ENCODE measurements at places on chromosomes 2 and 18. TPM values are rescaled to one million over a fixed set of nuclear protein-coding genes. Genes with fewer than 3 reads are reported as not detected.

TRAF3IP1 gene
- total RNA-seq: 3.6 TPM

IL1A gene
- total RNA-seq: not detected

NT5C1B gene
- not detected for total RNA-seq

HRH4 gene
- not detected for total RNA-seq

HOXD10 gene
- total RNA-seq: not detected

SULT1C4 gene
- not detected for total RNA-seq

PLA2R1 gene
- 9.3 TPM for total RNA-seq

ST8SIA5 gene
- total RNA-seq: not detected

MOCOS gene
- 6.2 TPM for total RNA-seq

FOXD4L1 gene
- total RNA-seq: not detected

DNA sequence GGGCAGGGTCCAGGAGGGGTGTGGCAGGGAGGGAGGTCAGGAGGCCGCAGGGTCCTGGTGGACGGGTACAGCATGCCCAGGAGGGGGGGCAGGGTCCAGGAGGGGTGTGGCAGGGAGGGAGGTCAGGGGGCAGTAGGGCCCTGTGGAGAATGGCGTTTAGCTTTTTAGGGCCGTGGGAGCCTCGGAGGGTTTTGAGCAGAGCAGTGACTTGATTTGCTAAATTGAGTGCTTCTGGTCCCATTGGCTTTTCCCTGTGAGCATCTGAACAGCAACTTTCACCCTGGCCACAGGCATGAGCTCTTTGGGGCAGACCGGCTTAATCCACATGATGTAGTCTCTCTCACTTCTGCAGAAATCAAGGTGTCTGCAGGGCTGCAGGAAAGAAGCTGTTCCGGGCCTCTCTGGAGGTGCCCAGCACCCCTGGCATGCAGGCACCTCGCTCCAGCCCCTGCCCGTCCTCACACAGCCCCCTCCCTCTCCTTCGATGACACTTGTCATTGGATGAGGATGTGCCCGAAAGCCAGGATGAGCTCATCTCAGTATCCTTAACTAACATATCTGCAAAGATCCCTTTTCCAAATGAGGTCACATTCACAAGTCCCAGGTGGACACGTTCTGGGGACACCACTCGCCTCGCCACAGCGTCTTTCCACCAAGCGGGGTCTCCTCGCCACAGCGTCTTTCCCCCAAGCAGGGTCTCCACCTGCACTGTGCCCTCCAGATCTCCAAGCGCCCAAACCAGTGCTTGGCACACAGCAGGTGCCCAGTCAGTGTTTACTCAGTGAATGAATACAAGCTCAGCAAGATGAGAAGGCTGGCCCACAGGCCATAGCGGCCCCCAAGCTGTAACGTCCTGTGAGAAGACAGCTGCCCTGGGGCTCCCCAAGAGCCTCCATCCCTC, 94.0 kb downstream of the NDUFA10 start:
- no peak for DNase-seq

- no peak for DNase-seq
Measured at GRCh38 chr2:88321449-88322248, 130.8 kb downstream of the FOXI3 start.

- DNase-seq: no peak
Measured at GRCh38 chr18:59691996-59692395, 5.2 kb downstream of the CCBE1 start.

- DNase-seq: no peak
Measured at GRCh38 chr18:76484749-76485387, 10.2 kb downstream of the ZNF516 start.

GRCh38 chr2:86417961-86418360, 23.2 kb upstream of the KDM3A start:
- no peak for DNase-seq

DNA sequence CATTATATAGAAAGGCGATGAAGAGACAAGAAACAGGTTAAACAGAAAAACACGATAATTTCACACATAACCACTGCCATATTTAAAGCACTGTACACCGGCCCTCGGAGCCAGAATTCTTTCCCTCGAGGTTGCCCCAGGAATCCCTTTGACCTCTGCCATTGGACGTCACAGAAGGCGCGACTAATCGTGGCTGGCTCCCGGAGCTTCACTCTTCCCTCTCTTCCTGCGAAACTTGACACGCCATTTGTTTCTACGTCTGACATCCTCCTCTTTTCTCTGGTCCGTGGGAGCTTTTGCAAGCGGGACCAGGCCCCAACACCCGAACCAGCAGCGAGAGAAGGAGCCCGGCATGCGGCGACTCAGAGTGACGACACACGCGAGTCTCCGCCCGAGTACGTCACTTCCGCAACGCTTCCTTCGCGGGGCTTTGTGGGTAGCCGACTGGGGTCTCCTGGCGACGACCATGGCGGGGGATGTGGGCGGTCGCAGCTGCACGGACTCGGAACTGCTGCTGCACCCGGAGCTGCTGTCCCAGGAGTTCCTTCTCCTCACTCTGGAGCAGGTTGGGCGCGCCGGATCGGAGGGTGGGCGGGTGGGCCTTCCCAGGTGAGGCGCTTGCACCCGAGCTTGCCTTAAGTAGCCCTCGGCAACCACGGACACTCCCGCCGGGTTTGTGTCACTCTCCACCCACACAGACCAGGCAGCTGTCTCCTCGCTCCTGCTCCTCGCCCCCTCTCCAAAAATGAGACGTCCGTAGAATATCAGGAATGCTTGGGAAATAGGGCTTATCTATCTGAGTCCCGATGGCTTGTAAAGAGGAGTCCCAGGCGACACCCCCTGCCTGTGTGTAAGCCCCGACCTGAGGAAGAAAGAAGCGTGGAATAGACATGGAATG, at the start of gene C2orf49:
Gene C2orf49, plus strand, starts transcription at position 419 of the 898 bp plus-strand sequence. Its CDS starts 48 bp downstream, at position 467.
- DNase-seq: peak; percentile 89

DNA sequence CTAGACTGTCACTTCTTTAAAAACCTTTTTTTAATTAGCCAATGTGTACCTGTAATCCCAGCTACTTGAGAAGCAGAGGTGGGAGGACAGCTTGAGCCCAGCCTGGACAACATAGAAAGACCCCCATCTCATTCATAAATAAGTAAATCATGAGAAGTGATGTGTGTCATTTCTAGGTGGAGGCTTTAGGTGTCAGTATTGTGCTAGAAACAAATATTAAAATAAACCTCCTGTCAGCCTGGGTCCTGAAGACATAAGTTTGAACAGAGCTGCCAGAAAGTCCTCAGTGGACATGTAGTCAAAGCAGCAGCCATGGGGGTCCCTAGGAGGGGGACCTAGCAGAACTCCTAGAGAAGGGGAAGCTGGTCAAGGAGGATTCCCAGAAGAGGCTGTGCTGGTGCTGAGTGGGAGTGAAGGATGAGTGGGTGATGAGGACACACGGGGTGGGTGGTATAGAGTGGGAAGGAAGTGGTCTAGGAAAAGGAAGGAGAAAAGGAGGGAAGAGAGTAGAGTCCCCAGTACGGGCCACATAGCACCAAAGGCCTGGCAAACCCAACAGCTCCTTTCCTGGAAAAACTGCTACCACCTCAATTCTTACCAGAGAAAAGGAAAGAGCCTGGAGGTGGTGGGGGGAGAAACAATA, 316.6 kb upstream of the NCKAP5 start:
- DNase-seq: no peak

- no peak for DNase-seq
Measured at GRCh38 chr2:109197491-109198418, 68.8 kb downstream of the SH3RF3 start.

DNA sequence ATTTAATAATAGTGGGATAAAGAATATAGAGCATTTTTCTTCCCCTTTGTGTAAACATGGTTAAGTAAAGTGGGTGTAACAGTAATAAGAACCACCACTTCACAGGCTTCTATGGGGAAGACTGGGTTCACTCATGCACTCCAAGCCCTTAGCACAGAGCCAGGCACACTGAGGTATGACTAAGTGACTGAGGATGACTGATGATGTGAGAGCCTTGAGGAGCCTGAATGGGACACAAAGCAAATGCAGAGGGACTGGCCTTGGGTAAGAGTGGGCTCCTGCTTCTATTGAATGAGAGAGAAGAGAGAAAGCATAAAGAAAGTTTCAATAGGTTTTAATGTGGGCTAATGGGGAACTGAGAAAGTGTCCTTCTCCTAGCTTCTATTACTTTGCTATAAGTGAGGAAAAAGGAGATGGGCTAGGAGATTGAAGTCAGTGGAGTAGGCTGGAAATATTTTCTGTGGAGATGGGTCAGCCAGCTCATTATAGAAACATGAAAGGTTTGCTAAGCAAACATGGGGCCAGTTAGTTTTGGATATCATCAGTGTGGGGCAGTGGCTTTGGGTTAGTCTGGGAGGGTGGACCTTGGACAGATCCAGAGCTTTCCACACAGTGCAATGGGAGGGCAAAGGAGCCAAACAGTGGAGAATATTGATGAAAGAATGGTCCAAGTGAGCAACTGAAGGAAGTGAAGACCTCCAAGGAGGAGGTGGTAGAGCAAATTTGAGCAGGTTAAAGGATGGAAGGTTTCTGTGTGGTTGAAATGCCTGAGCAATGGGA, 20.6 kb downstream of the IL1F10 start:
- DNase-seq: no peak

DNA sequence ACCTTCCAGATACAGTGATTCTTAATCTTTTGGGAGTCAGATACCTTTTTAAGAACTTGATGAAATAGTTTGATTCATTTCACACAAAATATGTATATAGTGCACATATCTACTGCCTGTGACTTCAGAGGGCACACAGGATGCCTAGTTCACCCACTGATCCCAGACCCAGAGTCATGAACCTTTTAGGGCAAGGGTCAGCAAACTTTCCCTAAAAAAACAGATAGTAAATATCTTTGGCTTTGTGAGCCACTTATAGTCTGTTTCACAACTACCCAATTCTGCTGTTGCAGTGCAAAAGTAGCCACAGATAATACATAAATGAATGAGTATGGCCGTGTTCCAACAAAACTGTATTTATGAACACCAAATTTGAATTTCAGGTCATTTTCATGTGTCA, 124.9 kb downstream of the ANKRD44 start:
- DNase-seq: no peak

GRCh38 chr2:21792571-21792970, 668.8 kb downstream of the TDRD15 start:
- no peak for DNase-seq

- no peak for DNase-seq
Measured at GRCh38 chr2:179022685-179023084, 27.3 kb downstream of the CCDC141 start.

DNA sequence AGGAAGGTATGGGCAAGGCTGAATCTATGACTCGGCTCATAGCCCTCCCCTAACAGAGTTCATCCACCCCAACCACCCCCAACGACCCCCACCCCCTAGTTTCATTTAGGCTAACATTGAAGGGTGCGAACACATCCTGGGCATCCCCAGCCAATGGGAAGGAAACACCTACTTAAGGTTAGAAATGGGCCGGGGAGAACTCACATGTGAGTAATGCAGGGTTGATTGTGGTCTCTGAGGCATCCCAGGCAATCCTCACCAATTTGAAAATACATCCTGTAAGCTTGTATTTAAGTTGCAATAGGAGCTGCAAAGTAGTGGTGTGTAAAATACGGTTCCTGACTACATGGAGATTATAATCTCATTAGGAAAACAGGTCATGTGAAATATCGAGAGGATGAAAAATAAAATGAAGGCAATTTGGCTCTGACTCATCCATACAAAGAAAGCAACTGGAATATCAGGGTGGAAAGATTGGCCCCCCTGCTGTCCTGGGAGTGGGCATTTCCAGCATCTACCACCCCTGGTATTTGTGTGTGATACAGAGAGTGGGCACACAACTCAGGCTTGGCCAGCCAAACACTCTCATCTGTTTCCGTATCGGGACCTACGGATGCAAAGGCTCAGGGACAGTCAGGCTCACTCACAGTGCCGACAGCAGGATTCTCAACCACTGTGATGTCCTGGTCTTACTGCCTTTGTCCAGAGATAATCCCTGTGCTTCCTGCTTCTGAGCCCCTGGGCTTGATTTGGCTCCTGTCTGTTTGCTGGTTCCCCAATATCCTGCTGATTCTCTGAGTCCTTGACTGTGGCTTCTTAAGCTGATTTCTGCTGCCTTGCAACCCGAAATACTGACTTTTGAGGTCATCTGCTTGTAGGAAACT, 90.0 kb upstream of the NCKAP5 start:
- no peak for DNase-seq

GRCh38 chr2:124250433-124250832, 225.3 kb downstream of the CNTNAP5 start:
- DNase-seq: no peak

DNA sequence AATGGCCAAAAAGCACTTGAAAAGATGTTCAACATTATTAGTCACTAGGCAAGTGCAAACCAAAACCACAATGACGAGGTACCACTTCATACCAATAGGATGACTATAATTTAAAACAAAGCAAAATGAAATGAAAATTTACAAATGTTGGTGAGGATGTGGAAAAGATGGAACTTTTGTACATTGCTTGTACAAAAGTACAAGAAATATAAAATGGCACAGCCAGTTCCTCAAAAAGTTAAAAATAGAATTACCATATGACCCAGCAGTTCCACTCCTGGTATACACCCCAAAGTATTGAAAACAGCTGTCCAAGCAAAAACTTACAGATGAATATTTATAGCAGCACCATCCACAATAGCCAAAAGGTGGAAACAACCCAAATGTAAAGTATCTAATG, 107.8 kb upstream of the XPO1 start:
- DNase-seq: no peak

DNA sequence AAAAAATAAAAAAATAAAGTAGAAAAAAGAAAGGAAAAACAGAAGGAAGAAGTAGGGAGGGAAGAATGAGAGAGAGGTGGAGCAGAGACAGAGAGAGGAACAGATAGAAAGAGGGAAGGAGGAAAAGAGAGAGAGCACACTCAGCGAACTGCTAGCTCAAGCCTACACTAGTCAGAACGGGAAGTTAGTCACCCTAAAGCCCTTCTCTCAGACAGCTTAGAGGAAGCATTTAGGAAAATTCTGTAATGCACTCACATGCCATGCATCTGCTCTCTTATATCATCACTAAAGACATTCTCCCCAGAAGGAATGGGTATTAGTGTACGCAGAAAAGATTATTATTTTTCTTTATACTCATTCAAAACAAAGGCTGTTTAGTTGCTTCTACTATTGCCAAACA, 68.1 kb upstream of the SULT1C3 start:
- DNase-seq: no peak

DNA sequence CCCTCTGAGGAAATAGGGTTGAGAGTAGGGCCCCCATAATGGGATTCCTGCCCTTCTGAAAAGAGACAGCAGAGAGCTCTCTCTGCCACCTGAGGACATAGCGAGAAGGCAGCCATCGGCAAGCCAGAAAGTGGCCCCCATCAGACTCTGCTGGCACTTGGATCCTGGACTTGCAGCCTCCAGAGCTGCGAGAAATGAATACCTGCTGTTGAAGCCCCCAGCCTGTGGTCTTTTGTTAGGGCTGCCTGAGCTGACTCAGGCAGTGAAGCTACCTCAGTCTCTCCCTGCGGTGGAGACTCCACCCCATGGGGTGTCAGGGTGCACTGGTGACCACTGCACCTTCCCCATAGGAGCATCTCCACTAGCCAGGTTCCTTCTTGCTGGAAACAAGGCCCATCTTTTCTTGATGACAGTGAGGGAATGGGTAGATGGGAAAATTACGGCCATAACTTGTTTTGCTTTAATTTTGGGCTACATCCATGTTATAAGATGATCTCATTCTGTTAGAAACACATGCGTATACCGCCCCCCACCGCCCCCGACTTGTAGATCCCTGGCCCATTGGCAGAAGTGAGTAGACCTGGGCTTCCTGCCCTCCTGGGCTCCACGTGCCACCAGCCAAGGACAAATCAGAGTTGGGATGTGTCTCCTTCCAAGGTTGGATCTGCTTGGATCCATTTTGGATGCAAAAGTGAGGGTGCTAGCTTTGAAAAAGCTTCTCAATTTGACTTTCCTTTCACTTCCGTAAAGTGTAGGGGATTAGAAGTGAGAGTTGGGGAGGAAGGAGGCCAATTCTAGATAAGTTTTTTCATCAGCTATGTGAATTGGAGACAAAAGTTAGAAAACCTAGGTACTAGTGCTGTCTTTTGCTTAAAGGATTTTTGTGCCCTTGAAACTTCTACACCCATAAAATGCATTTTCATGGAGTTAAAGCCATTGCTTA, 42.9 kb downstream of the NCK2 start:
- DNase-seq: peak; percentile 29
